RWPE1 (cell line): ENCODE measurements at places on chromosomes 13 and 19.

DNA sequence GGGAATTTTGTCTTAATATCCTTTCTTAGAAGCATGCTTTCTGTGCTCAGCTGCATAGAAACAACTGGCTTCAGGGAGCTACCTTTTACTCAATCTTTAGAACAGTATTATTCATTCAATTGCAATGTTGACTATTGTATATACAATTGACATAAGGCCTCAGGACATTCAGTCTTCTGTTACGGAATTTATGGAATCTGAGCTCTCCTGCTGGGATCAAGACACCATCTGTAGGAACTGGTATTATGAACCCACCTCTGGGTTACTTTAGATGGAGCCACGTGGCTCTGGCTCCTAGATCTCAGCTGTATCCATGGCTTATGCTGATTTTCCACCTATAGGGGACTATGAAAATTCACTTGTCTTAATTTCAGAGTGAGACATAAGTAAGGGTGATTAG, 716.2 kb upstream of the GPC6 start:
- DNase-seq, result peak; percentile 8

- DNase-seq, result no peak
Measured at GRCh38 chr13:57858376-57858775, 226.8 kb downstream of the PCDH17 start.

DNA sequence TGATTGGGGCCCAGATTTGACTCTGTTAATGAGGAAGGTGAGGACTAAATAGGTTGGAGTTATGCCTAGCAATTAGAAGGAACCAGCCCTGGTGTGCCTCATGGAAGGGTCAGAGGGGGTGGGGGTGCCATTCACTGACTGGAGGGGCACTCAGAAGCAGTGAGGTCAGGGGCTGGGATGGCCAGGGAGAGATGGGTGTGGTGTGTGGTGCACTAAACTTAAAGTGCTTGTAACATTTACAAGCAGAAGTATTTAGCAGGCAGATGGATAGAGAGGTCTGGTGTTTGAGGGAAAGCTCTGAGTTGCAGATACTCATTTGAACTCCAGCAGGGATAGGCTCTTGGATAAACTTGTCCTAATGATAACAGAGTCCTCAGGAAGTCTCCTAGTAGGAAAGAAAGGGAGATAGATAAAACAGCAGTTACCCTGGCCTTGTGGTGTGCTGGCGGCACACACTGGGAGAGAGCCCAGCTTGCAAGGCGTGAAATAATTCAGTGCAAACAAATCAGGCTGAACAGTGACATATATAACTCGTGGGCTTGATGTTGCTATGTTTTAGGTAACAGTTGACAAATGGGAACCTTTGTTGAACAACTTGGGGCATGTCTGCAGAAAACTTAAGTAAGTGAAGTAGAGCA, 20.0 kb upstream of the UPF3A start:
- DNase-seq, result no peak

DNA sequence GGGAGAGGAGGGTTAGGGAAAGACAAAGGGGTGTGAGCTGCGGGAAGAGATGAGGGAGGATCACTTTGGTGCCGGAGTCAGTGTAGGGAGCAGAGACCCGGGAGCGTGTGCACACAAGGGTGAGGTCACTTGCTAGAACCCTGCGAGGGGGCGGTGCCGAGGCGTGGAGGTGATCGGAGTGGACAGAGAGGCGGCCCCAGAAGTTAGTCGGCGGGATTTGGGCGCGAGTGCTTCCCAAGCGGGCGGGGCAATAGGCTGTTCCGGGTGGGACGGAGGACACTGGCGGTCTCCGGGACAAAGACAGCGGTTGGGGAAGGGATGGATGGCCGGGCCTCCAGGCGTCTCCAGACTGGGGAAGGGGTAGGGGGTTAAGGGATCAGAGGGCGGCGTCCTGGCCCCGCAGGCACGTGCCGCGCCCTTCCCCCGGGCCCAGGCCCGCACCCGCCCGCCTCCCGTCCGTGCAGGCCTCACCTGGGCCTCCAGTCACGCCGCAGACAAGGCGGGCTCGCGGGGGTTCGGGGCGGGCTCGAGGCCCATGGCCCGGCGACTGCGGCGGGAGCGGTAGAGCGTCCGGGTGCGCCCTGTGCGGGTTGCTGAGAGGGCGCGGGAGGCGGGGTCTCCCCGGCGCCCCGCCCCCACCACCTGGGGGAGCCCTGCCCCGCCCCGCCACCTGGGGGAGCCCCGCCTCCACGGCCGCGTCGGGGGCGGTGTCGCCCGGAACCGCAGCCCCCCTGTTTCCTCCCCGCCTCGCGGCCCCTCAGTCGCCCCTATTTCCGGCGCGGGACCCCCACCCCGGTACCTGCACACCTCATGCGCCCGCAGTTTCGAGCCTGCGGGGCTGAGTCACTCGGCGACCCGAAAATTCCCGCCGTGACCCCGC, at the start of gene LPAR2:
TSS of gene LPAR2 (minus strand) at position 600 of the 880 bp plus-strand sequence. CDS start 945 bp downstream, outside the sequence.
- DNase-seq, result peak; percentile 90

DNA sequence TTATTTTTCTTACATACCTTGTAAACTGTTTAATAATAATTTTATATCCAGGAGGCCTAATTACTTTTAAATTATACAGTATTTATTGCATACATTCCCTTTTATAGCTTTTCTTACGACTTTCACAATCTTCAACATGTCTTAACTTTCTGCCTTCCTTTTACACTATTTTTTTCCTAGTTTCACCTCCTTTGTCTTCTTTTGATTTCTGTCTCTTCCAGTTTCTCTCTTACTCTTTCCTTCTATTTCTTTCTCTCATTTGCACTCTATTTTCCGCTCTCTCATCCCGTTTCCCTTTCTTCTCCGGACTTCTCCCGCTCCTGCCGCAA, 11.5 kb downstream of the ZNF552 start:
- DNase-seq, result no peak

- DNase-seq, result peak; percentile 47
Measured at GRCh38 chr13:31638577-31638976, 100.7 kb upstream of the RXFP2 start.
